ENCODE measurements at places on chromosomes 1 and 21.

GRCh38 chr1:61670445-61670844 lies 54.5 kb downstream of the TM2D1 start:
- DNase-seq: no peak

GRCh38 chr1:48680411-48681035 lies 96.2 kb downstream of the BEND5 start:
- no peak for DNase-seq

DNA sequence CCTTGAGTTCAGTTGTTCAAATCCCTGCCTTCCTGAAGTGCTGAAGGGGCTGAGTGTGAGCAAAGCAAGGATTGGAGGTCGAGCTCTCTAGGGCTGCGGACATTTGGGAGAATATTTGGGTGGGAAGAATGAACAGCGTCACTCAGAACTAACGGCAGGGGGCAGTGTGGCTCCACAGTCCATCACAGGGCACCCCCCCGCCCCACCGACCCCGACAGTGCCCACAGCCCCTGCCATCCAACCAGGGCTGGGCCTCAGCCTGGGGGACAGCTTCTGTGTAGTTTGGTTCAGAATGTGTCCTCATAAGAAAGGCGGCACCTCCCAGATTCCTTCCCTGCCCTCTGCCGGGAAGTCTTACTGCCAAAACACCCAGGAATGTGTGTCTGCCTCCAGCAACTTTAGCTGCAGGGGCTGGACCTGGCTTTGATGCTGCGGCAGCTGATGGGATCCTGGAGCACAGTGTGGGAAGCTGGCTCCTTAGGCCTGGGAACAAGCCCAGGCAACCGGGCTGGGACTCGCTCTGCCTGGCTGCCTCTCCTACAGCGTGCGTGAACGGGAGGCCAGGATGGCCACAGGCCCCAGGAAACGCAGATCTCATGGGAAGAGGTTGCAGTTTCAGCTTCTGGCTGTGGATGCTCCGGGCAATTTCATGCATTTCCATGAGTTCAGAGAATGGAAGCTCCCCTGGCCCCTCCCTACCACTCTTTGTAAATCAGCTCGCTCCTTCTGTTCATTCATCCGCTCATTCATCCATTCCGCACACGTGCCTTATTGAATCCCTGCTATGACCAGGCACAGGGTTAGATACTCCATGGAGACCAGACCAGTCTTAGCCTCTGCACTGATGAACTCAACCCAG lies 104.9 kb upstream of the TMPRSS2 start:
- DNase-seq: no peak

DNA sequence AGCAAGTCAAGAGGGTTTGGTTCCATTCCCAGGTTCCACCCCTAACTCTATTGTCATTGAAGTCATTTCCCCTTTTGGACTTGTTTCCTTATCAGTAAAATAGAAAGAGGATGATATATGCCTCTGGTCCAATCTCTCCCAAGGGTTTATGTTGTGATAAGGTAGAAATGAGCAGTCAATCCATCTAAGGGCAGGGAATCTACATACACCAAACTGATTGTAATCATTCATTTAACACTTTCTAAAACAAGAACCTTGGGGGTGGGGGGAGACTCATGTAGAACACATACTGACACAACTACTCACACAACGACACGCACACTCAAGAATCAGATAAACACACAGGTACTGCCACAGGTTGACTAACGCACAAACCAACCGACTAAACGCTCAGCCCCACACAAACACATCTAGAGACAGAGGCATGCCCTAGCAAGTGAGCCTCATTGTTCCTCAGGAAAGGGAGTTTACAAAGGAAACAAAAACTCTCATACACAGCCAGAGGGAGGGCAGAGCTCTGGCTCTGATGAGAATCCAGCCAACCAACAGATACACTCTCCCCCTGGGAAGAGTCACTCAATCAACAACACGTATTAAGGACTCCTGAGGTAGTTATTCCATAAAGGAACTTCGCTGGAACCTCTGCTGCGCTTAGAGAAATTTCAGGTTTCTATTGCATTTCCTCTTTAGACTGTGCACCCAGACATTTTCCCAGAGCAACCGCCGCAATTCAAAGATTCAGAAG lies 1.0 kb downstream of the F11R start:
- DNase-seq: no peak

GRCh38 chr1:15848929-15849774 lies 1.6 kb downstream of the SPEN start:
- peak; percentile 41 for DNase-seq

DNA sequence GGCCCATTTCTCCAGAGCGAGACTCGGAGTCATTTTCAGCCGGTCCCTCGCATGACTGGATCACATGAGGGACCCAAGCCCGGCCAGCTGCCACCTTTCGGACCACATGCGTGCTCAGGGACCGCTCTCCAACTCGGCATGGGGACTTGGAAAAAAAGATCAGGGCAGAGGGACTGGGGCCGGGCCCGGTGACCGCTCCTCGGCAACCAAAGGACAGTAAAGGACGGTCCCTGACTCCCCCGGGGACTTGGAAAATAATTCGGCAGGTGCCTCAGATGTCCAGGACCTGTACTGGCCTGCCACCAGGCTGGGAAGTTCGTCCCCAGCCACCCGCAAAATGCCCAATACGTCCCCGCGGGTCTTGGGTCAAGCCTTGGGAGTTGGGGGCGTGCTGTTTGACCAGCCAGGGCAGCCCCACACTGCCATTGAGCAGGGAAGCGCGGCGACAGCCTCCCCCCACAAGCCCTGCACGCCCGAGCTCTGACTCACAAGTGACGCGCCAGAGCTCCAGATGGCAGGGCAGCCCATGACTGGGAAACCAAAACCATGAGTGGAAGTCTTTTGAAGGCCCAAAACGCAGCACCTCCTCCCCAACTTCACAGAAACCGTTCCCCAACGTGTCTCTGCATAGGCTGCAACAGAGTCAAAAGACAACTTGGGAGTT lies 134.5 kb downstream of the LIPI start:
- DNase-seq: no peak

- no peak for DNase-seq
Measured at GRCh38 chr1:29925058-29925457, 688.7 kb downstream of the PTPRU start.

- DNase-seq: no peak
Measured at GRCh38 chr1:113197719-113198330, 124.8 kb downstream of the LRIG2 start.

- no peak for DNase-seq
Measured at GRCh38 chr1:99534638-99534930, 111.3 kb upstream of the PALMD start.

DNA sequence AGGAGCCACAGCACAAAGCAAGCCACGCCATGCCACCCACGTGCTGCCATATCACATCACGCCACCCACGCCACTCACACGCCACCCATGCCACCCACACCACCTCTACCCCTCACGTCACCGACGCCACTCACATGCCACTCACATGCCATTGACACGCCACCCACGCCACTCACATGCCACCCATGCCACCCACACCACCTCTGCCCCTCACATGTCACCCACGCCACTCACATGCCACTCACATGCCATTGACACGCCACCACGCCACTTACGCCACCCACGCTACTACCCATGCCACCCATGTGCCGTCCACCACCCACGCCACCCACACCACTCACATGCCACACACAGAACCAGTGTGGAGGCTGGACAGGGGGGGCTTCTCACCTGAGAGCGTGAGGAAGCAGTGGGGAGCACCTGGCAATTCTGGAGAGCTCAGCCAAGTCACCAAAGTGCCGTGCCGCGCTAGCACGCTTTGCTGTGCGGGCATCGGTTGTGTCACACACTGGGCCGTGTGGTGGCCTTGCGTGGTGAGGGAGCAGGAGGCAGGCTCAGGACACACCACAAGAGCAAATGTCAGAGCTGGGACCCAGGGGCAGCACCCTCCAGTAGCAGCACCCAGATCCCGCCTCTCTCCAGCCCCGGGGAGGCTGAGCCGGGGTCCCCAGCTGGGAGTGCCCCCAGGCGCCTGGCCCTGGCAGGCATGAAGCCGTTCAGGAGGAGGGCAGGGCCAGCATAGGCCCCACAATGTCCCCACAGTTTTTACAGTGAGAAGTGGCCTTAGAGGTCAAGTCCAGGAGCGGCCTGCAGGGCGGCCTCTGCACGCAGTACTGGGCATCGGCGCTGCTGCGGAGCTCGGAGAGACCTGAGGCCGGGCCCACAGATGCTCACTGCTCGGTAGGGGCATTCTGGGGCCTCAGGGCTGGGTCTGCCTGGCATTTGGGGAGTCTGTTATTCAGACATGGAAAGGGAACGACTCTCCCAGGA lies 70.0 kb downstream of the AGPAT3 start:
- no peak for DNase-seq

GRCh38 chr21:42564561-42564971 lies 50.9 kb downstream of the SLC37A1 start:
- DNase-seq: no peak

- no peak for DNase-seq
Measured at GRCh38 chr1:163205513-163205912, 2.8 kb upstream of the RGS5 start.

DNA sequence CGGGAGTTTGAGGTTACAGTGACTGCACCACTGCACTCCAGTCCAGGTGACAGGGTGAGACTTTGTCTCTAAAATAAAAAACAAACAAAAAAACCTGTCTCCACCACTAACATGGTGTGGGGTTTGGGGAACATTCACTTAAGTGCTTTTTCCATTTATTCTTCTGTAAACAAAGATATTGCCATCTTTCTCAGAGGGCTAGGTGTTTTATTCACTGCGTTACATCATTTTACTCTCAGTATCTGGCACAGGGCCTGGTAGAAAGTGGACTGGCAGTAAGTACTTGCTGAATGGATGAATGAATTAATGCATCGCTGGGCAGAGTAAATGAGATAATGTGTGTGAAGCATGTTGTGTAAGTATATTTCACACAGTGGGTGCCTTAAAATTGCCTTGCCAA lies 20.1 kb downstream of the KIAA0040 start:
- no peak for DNase-seq

GRCh38 chr1:226026833-226027232 lies 27.7 kb upstream of the SDE2 start:
- DNase-seq: no peak

- DNase-seq: no peak
Measured at GRCh38 chr21:35622612-35623011, 437.7 kb downstream of the SETD4 start.

DNA sequence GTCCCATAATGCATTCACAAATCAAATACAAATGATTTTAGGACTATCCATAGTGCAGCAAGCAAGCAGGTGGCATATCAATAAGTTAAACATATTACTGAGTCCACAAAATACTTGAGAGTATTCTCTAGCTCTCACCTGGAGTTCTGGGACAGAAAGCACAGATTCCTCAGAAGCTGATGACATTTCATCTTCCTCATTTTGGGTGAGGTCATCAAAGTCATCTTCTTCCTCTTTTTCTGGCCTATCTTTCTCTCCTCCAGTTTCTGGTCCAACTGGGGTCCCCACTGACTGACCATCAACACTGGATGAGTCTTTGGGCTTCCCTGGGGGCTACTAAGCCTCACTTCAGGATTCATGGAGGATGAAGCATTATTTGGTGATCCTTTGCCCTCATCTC lies 38.9 kb downstream of the YY1AP1 start:
- DNase-seq: no peak

DNA sequence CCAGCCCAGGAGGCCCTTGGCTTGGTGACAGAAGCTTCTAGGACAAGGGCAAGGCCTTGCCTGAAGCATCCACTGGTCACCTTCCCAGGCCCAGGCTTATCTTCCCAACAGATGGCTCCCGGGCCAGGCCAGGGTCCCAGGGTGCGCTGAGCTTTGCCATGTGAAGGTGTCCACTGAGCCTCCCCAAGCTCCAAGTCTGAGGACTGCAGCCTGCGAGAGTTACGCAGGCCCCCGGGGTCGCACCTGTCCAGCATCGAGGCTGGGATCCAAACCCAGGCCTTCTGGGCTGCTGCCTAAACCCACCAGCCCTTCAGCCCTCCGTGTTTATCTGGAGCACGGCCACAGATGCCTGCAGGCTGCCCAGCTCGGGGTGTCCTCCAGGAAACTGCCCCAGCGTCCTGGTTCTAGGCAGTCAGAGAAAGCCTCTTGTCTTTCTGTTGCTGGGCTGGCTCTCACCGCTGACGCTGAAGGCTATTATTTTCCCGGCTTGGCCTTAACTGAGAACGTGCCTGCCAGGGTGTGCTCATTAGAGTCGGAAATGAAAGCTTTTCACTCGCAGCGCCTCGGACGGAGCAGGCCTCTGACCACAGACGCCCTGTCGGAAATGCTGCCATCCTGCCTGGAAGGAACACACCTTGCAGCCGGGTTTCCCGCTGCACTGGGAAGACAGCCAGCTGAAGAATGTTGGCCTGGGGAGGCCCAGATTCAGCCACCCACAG lies 71.4 kb downstream of the MEGF6 start:
- no peak for DNase-seq

- DNase-seq: no peak
Measured at GRCh38 chr1:38268226-38268625, 221.6 kb upstream of the POU3F1 start.

DNA sequence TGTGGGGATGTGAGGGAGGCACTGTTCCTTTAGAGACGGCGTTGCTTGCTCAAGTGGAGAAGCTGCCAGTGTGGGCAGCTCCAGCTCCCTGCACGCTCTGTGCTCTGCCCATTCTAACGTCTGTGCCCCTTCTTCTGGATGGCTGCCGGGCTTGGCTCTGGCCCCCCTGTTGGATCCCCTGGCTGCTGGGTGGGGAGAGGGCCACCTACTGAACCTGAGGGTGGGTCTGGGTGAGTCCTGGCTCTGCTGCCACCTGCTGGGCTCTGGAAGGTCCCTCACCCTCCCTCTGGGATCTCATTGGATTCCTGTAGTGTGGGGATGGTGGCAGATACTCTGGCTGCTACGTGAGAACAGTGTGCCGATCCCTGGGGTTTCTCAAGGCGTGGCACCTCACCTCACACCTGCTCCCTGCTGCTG lies 5.0 kb downstream of the PFKL start:
- no peak for DNase-seq

DNA sequence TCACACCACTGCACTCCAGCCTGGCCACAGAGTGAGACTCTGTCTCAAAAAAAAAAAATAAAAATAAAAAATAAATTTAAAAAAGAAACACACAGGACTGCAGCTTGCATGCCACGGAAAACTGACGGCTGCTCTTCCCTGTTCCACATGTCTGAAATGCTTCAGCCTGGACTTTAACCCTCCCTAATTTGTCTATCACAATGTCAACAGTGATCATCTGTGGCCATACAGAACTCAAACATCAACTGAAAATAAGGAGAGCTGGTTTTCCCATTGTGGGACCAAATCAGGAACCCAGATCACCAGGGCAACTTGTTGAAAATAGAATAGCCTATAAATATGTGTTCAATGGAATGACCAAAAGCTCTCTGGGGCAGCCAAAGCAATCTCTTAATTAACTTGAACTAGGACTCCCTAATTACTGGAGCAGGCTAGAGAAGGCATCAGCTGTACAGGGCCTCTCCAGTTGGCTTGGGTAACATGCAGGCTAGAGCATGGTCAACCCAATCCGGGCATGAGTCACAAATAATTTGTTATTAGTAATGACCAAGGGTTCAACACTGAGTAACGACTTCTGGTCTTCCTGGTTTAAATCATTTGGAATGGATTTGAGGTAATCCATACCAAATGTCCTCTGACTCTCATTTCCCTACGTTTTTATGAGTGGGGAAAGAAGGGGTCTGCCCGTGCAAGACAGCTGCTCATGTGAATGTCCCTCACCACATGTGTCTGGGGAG lies 62.7 kb upstream of the KAZN start:
- no peak for DNase-seq

GRCh38 chr1:154698320-154699096 lies 90.5 kb upstream of the ADAR start:
- no peak for DNase-seq

GRCh38 chr21:16425376-16425775 lies 695.6 kb downstream of the USP25 start:
- no peak for DNase-seq

All from activated CD8-positive, alpha-beta memory T cell treated with anti-CD3 and anti-CD28 coated beads for 4 hours (primary cell).